ENCODE measurements at places on chromosomes 3 and 15. TPM values are rescaled to one million over a fixed set of nuclear protein-coding genes. Genes with fewer than 3 reads are reported as not detected.

Gene BCHE
- 0.57 TPM for total RNA-seq

Gene CFAP100
- total RNA-seq: not detected

Gene DPPA2
- not detected for total RNA-seq

Gene ABI3BP
- 1.4 TPM for total RNA-seq

Gene C3orf20
- under 0.01 TPM for total RNA-seq

Gene NAALADL2
- total RNA-seq: 2.7 TPM

Gene ATP13A4
- total RNA-seq: not detected
